ENCODE measurements at places on chromosomes 6 and 20. TPM values are rescaled to one million over a fixed set of nuclear protein-coding genes. Genes with fewer than 3 reads are reported as not detected.

- DNase-seq, result no peak
- no peaks in the 10 kb centered on the region for H3K4me1 ChIP-seq
- no peaks in the 10 kb centered on the region for H3K36me3 ChIP-seq
- no peaks in the 10 kb centered on the region for H3K27me3 ChIP-seq
- no peak overlapping the region for H3K27ac ChIP-seq
- H3K4me3 ChIP-seq, result no peak overlapping the region
Measured at GRCh38 chr20:19348582-19348981, 136.1 kb downstream of the SLC24A3 start.

MUC21 gene
- total RNA-seq, result not detected

DNA sequence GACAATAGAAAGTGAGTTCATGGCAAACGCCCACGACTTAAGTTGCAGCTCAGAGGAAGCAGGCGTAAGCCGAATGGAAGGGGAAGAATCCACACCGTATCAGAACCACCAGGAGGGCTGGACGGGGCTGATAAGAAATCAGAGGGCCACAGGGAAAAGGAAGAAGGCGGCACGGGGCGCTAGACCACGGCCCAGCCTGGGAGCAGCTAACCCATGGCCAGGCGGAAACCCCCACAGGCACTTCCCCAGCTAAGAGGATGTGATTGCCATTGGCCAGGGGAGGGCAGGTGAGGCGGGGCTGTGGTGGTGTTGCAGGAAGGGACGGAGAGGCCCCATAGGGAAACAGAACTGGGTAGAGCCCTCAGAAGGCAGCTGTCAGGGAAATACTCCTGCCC is 174.0 kb upstream of the AFDN start:
- H3K36me3 ChIP-seq, result no peaks in the 10 kb centered on the region
- no peaks in the 10 kb centered on the region for H3K27me3 ChIP-seq
- no peaks in the 10 kb centered on the region for H3K4me1 ChIP-seq

IMPG1 gene
- total RNA-seq, result not detected

PRRT1 gene
- 3.9 TPM for total RNA-seq

GRCh38 chr6:14217728-14218518 is 100.4 kb downstream of the CD83 start:
- H3K27ac ChIP-seq, result peak overlapping the region; percentile 70
- peaks cover 25% of the 10 kb centered on the region for H3K4me1 ChIP-seq
- no peak overlapping the region for H3K4me3 ChIP-seq
- H3K36me3 ChIP-seq, result no peaks in the 10 kb centered on the region
- DNase-seq, result no peak

GRCh38 chr6:158648682-158649131 is 1.1 kb upstream of the SYTL3 start:
- peaks cover 59% of the 10 kb centered on the region for H3K4me1 ChIP-seq
- H3K36me3 ChIP-seq, result peaks cover 10% of the 10 kb centered on the region
- H3K4me3 ChIP-seq, result peak overlapping the region; percentile 58
- peaks cover 2% of the 10 kb centered on the region for H3K27me3 ChIP-seq

Data from HFFc6 (cell line).